ENCODE measurements at places on chromosomes 4 and X. TPM values are rescaled to one million over a fixed set of nuclear protein-coding genes. Genes with fewer than 3 reads are reported as not detected.

GRCh38 chr4:47824840-47825239 lies 13.0 kb downstream of the CORIN start:
- no peaks in the 10 kb centered on the region for H3K36me3 ChIP-seq
- H3K27ac ChIP-seq = no peak overlapping the region
- no peaks in the 10 kb centered on the region for H3K27me3 ChIP-seq
- no peak for DNase-seq

- H3K27me3 ChIP-seq = no peaks in the 10 kb centered on the region
- DNase-seq = no peak
- H3K4me3 ChIP-seq = no peak overlapping the region
- H3K4me1 ChIP-seq = no peaks in the 10 kb centered on the region
- H3K36me3 ChIP-seq = no peaks in the 10 kb centered on the region
These were observed 1.7 kb upstream of the ZFP42 start for GRCh38 chr4:187993827-187994226.

GRCh38 chr4:151673908-151674520 lies 86.8 kb downstream of the GATB start:
- DNase-seq = no peak
- H3K4me1 ChIP-seq = no peaks in the 10 kb centered on the region
- no peak overlapping the region for H3K4me3 ChIP-seq

- H3K4me1 ChIP-seq = peaks cover 46% of the 10 kb centered on the region
- peak overlapping the region; percentile 10 for H3K27ac ChIP-seq
- H3K36me3 ChIP-seq = peaks cover 9% of the 10 kb centered on the region
These were observed 39.6 kb downstream of the PDLIM5 start for GRCh38 chr4:94491322-94491721.

DNA sequence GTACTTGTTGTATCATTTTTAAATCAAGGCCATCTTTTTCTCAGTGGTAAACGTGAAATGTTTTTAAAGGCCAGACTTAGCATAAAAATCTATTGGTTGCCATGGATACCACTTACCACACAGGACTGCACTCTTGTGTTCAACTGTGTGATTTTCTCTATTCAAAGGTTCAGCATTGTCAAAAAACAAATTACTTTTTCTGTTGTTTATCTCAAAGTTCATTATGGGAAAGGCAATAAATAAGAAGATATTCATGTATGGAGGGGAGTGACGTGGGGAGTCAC lies 231.0 kb upstream of the GATB start:
- H3K27ac ChIP-seq = no peak overlapping the region
- H3K27me3 ChIP-seq = no peaks in the 10 kb centered on the region
- no peaks in the 10 kb centered on the region for H3K4me1 ChIP-seq
- H3K4me3 ChIP-seq = no peak overlapping the region

DNA sequence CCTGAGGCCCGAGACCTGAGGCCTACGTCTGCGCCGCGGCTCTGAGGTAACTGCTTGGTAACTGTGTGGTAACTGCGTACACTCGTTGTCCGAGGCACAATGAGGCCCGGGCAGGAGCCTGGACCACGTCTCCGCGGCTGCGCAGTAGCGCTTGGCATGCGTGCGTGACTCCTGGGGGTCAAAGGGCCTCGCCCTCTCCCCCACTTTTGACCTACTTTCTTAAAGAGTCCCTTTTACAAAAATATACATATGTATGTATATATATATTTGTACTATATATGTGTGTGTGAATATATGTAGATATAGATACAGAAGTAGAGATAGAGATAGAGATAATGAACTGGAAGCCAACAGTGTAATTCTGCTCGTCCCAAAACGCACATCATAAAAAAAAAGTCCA lies at the start of gene BEND2:
Gene BEND2 (minus strand): TSS at position 101 of the 400 bp plus-strand sequence. CDS start 136 bp downstream, outside the sequence.
- no peaks in the 10 kb centered on the region for H3K4me1 ChIP-seq
- no peaks in the 10 kb centered on the region for H3K27me3 ChIP-seq
- no peak within 1 kb of the TSS for H3K27ac ChIP-seq
- DNase-seq = no peak
- no peaks in the 10 kb centered on the region for H3K36me3 ChIP-seq
- no peak within 1 kb of the TSS for H3K4me3 ChIP-seq

DNA sequence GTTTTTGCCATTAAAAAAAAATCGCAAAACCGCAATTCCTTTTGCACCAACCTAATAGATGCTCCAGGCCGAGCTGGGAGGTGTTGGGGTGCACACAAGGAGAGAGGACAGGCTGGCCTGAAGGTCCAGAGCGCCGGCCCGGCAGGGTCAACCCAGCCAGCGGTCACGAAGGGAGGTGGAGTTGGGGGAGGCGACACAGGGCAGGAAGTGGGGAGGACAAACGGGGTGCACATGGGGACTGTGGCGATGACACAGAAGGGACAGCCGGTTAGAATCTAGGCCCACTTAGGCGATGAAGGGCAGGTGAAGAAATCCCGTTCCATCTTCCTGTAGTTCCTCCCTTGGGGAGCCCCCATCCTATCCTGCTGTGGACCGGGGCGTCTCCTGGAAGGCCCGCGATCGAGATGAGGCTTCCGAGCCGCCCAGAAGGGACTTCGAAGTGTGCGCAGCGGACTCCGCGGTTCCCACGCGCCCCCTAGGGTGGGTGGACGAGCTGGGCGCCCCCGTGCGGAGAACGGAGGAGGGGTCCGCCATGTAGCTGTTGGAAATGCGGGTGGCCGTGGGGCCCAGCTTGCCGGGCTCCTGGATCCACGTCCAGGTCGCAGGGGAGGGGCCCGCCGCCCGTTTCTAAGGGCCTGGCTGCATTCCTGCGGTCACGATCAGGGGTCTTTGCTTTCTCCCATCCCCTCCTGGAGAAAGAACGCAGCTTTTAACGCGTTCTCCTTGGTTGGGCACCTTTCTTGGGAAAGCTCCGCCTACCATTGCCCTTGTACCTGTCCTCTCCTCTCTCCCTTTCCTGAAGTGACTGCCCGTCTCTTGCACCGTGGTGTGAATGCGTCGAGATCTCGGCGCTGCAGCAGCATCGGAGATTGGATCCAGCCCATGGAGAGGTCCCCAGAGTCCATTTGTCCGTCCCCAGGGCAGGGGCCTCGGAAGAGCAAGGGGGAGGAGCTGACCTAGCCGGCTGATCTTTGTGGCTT lies 17.0 kb upstream of the HPF1 start:
- no peak for DNase-seq
- no peaks in the 10 kb centered on the region for H3K27me3 ChIP-seq
- H3K36me3 ChIP-seq = no peaks in the 10 kb centered on the region
- no peak overlapping the region for H3K27ac ChIP-seq
- no peaks in the 10 kb centered on the region for H3K4me1 ChIP-seq
- H3K4me3 ChIP-seq = no peak overlapping the region

DNA sequence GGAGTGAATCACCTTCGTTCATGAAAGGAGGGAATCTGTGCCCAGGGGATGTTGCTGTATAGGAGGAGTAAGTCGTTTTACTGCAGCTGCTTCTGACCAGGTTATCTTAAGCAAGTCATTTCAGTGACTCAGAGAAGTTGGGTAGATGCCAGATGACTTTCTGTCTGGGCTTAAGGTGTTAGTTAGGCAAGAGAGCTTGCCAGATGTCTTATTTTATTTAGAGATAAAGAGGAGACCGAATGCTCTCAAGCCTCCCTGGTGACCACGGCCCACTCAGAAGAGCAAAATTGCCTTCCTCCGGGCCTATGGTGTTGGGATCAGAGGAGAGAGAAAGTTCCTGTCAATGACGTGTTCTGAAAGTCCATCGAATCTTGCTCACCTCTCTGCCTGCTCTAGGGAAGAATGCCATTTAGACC lies 16.3 kb upstream of the ZNF827 start:
- DNase-seq = peak; percentile 50
- H3K4me1 ChIP-seq = peaks cover 17% of the 10 kb centered on the region
- no peaks in the 10 kb centered on the region for H3K36me3 ChIP-seq
- no peaks in the 10 kb centered on the region for H3K27me3 ChIP-seq

DNA sequence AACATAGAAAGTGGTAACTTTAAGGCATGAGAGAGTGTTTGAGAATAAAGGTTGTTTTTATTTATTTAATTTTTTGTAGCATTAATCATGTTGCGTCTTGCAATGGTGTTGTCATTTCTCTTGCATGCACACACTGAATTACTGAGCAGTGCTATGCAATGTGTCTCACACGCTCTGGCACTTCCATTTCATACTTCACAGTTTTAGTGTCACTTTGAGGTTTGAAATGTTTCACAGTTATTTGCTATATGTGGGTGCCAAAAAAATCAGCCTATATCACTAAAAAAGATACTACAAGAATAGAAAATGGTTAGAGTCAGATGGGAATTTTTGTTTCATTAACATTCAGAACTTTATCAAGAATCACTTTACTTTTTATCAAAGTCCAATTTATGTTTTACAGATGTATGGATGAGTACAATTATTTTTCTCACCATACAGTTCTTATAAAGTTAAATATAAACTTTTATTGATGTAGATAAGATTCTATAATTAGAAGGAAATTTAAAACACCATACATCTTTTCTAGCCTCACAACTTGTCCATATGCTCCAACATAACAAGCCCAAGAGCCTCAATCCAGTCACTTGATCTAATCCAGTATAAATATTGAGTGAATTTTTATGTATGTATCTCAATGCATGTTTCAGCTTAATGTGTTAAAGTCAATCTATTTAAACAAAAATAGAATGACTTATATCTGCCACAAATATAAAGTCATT lies 114.0 kb downstream of the IQCM start:
- H3K36me3 ChIP-seq = no peaks in the 10 kb centered on the region
- H3K27me3 ChIP-seq = no peaks in the 10 kb centered on the region
- no peak overlapping the region for H3K4me3 ChIP-seq
- no peaks in the 10 kb centered on the region for H3K4me1 ChIP-seq

- peak overlapping the region; percentile 50 for H3K27ac ChIP-seq
- DNase-seq = no peak
- no peak overlapping the region for H3K4me3 ChIP-seq
- H3K27me3 ChIP-seq = no peaks in the 10 kb centered on the region
- H3K4me1 ChIP-seq = peaks cover 42% of the 10 kb centered on the region
These were observed 65.9 kb downstream of the ANTXR2 start for GRCh38 chr4:80006935-80007744.

- no peak overlapping the region for H3K4me3 ChIP-seq
- no peak for DNase-seq
- H3K27ac ChIP-seq = no peak overlapping the region
These were observed 53.4 kb downstream of the CASP6 start for GRCh38 chr4:109649872-109650271.

DNA sequence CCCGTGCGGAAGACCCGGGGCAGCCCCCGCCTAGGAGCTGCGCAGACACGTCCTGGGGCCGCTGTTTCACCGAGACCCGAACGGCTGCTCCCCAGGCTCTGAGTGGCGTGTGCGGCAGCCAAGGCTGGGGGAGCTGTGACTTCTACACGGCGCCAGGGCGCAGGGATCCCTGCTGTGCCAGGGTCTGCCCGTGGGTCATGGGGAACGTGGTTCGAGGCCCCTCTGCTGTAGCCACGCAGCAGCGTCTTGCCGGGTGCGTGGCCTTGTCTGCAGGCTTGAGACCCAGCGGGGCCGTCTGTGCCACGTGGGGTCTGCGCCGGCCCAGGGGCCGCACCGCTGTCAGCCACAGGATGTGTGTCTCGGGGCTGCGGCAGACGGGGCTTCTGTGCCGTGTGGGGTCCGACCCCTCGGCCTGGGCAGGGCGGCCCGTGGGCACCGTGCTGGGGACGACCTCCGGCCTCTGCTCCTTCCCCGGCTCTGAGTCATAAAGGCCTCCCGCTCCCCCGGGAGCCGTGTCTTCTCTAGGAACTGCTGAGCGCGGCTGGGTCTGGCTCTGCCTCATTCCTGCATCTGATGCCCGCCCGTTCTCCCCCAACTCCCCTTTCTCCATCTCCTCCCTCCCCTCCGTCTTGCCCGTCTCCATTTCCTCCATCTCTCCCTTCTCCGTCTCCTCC lies 12.7 kb upstream of the GTPBP6 start:
- peaks cover 6% of the 10 kb centered on the region for H3K4me1 ChIP-seq
- H3K4me3 ChIP-seq = no peak overlapping the region
- H3K27me3 ChIP-seq = peaks cover 10% of the 10 kb centered on the region
- DNase-seq = no peak

Gene CT55
- not detected for total RNA-seq

Gene DUSP21
- not detected for total RNA-seq

Gene SLC25A53
- 1.9 TPM for total RNA-seq

Gene GABRE
- 17.1 TPM for total RNA-seq

Gene COL4A5
- 68.7 TPM for total RNA-seq

Gene DMRTC1
- not detected for total RNA-seq
